ENCODE measurements at places on chromosomes 16 and 17.
A peak's percentile ranks its signal among the peaks of the same experiment; 100 is the strongest.

- DNase-seq = no peak
Measured at GRCh38 chr16:70429888-70430666, 8.8 kb downstream of the ST3GAL2 start.

DNA sequence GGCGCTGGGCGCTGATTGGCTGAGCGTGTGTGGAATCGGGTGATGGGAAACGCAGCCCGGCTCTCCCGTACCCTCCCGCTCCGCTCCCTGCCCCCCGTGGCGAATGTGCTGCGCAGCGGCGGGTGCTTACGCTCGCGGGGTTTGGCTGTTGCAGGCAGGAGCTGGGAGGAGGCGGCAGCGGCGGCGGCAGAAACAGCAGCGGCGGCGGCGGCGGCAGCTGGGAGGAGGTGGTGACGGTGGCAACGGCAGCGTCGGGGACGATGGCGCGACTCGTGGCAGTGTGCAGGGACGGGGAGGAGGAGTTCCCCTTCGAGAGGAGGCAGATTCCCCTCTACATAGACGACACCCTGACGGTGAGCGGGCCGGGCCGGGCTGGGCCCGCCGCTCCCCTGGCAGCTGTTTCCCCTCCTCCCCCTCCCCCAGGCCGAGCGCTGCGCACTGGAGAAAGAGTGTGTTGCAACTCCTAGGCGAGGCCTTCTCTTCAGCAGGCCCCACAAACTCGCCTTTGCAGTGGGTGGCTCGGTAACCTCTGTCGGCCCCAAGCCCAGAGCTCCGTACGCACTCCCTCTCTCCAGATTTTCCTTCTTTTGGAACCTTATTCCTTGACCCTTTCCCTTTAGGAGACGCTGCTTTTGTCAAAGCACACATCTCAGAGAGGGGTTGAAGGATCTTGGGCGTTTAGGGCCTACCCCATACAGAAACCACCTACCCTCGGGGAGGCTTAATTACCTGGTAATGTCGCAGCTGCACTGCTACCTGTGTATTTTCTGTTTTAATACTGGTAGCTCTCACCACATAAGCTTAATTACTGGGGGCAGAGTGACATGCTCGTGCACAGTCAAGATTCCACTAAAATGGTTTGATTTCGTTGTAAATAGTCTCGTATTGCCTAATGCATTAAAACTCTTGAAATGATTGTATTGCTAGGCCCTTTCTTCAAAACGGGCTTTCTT, 1.0 kb downstream of the GGNBP2 start:
- DNase-seq = peak; percentile 93

DNA sequence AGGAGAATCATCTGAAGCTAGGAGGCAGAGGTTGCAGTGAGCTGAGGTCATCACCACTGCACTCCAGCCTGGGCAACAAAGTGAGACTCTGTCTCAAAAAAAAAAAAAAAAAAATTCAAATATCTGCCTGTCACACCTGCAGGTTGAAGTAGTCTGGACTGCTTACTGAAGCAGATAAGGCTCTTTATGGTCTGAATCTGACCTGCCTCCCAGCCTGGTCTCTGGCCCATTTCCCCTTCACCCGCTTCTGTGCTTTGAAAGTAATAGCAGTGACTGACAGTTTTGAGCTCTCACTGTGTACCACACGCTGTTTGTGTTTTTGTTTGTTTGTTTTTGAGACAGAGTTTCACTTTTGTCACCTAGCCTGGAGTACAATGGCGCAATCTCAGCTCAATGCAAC, 5.8 kb downstream of the SEZ6L2 start:
- no peak for DNase-seq

- no peak for DNase-seq
Measured at GRCh38 chr16:86671486-86672178, 93.3 kb downstream of the FOXL1 start.

GRCh38 chr17:70810609-70811008, 641.3 kb downstream of the KCNJ2 start:
- DNase-seq = no peak

GRCh38 chr16:80664226-80664625, 123.4 kb downstream of the DYNLRB2 start:
- DNase-seq = no peak

DNA sequence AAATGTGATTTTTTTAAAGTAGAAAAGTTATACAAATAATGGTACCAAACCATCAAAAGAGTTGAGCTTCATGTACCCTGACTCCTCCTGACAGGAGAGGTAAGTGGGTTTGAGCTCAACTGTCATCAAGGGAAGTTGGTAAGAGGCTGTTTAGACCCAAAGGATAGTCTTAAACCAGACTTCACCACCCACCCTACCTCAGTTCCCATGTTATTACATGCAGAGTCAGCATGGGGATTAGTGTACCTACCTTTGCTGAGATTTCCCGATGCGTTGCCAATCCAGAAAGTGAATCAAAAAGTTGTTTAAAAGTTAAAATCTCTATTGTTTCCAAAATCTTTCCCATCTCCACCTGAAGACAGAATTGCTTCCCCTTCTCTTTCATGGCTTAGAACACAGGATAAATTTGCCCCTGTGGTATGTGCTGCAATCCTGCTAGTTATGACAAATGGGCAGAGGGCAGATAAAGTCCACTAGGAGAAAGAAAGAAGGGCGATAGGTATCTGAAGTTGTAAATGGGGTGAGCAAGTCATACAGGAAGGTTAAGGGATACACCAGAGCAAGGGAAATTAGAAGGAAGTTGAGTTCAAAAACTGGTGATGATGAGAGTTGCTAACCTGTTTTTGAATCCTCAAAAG, 72.8 kb downstream of the NEUROD2 start:
- DNase-seq = no peak

DNA sequence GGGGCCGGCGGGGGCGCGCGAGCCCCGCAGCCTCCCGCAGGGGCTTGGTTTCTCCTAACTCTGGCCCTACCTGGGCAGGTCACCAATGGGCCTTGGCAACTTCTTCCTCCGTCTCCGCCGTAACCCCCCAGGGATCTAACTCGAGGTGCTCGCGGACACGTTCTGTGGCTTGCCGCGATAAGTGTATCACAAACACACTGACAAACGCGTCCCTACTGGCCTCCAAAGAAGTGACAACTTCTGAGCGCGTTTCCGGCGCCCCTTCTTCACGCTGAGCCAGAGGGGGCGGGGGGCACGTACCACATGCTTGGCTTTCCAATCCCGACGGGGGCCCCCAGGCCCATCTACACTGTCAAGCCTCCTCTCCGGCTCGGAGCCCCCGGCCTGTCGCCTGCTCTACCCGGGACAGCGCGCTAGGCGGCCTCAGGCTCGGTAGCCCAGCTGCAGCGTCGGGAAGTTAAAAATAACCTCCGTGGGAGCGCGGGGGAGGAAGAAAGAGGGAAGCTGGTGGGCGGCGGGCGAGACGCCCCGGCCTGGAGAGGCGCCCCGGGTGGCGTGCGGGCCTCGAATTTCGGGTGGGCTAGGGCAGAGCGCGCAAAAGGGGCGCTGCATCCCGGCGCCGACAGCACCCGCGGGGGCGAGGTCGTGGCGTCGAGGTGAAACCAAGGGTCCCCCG, 725 bp upstream of the SPHK1 start:
- no peak for DNase-seq

DNA sequence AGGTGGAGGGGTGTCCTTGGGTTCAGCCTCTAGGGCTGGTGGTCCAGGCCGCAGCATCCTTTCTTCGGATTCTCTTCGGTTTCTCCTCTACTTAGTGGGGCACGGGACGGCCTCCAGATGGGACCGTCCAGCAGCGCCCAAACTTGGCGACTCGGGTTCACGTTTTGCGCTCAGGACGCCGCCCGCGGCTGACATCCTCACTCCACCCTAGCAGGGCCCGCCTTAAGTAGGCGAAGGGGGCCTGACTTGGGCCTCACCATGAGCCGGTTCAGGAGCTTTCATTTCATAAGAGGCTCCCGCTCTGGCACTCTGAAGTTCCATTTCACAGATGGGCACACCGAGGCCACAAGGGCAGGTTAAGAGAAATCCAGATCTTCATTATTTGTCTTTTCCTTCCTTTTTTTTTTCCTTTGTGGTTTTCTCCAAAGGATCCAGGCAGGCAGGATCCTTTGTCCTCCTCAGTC, 141.2 kb downstream of the SEC14L1 start:
- DNase-seq = no peak

GRCh38 chr17:75922963-75923874, 17.6 kb downstream of the FBF1 start:
- no peak for DNase-seq

DNA sequence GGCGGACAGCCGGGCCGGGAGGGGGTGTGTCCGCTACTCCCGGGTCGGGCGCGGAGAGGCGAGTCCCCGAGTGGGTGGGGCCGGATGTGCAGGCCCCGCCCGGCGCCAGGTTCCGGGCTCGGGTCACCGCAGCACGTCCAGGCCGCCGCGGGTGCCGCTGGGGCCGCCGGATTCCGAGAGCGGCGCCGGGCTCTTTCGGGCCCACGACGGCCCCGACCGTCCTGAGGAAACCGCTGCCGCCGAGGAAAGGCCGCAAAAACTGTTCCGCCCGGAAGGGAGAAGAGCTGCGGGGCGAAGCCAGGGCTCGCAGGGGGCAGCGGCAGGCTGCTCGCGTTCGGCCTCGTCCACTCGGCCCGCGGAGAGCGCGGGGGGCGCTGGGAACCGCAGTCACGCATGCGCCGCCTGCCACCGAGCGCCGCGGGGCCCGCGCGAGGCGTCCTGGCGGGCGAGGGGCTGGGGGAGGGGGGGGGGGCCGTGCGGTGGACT, at the start of gene ZKSCAN2:
ZKSCAN2 (minus strand) TSS at position 376 of the 486 bp plus-strand sequence. CDS start 718 bp downstream, outside the sequence.
- peak; percentile 49 for DNase-seq

GRCh38 chr16:23453338-23454052, 506 bp upstream of the COG7 start:
- no peak for DNase-seq

GRCh38 chr17:76139801-76140660, 1.0 kb downstream of the FOXJ1 start:
- no peak for DNase-seq

- DNase-seq = no peak
Measured at GRCh38 chr17:4073983-4074830, 68.6 kb downstream of the ZZEF1 start.

DNA sequence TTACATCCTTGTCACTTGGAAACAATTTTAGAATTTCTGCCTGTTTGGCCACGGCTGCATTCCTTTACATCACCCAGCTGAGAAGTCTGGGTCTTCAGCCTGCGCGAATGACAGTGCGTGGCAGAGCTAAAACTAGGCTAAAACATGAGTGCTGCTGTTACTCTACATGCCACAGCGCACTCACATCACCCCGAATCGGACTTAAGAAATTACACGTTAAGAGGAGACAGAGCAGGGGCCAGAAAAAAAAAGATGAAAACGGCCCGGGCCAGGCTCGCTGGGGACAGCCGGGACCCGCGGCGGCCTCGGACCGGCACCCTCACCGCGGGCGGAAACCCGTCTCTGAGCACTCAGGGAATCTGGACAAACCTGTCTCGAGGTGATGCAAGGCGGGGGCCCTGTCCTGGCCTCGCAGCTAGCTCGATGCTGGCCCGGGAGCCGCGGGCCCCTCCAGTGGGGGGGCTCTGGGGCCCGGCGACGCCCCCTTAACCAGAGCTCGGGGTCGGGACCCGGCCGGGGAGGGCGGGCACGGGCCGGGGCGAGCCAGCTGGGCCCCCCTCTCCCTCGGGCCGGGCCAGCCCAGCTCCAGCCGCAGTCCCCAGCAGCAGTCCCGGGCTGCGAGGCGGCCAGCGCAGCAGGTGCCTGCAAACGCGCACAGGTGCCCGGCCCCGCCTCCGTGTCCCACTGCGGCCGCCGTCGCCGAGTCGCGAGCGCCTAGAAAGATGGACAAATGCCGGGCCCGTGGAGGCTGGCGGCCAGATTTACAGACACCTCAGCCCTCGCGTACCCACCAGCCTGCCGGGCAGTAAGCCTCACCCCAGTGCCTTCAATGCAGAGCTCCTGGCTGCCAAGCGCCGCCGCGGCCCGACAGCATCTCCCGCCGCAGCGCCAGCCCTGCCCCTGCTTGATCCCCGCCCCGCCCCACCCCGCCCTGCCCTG, at the start of gene AKTIP:
AKTIP (minus strand) TSS at position 879 of the 939 bp plus-strand sequence. CDS start 2,950 bp downstream, outside the sequence.
- DNase-seq = peak; percentile 15

DNA sequence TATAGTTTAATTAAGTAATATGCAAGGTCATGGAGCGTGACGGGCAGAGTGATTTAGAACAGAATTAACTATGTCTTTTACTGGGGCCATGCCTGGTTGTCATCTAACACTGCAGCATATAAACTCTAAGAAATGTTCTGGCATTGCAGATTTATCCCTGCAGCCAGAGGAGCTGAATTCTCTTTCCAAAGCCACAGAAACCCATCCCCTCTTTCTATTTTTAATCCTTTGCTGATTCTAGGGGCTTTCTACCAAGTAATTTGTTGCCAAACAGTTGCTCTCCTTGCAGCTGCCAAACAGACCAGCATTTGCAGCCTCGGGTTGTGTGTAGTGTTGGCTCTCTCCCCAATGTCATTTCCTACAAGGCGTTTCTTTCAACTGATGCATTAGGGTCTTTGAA, 243.2 kb upstream of the MON1B start:
- no peak for DNase-seq

- no peak for DNase-seq
Measured at GRCh38 chr16:87161822-87162676, 155.1 kb downstream of the C16orf95 start.

- DNase-seq = no peak
Measured at GRCh38 chr17:48059125-48059668, 11.0 kb downstream of the NFE2L1 start.

- no peak for DNase-seq
Measured at GRCh38 chr16:31711344-31711845, 162.2 kb upstream of the ZNF267 start.

- no peak for DNase-seq
Measured at GRCh38 chr17:19313746-19314651, 48.5 kb downstream of the B9D1 start.

DNA sequence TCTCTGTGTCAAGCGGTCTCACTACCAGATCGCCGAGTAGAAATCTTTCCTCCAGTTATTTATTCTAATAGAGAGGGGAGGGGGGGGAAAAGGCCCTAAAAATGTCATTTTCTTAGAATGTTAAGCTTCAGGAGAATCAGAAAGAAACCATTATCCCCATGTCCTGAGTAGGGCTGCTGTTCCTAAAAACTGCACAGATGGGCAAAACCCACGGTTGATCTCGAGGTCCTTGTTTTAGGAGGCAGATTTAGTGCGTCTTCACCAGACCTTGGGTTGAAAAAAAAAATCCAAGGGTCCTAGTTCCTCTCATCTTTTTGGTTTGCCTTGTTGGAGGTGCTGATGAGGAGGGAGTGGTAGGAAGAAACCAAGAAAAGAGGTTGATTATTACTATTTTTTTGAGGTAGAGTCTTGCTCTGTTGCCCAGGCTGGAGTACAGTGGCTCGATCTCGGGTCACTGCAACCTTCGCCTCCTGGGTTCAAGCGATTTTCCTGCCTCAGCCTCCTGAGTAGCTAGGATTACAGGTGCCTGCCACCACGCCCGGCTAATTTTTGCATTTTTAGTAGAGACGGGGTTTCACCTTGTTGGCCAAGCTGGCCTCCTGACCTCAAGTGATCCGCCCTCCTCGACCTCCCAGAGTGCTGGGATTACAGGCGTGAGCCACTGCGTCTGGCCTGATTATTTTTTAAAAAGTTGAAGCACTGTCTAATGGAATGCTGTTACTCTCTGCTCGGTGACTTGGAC, 1.4 kb downstream of the CBFB start:
- DNase-seq = no peak

- DNase-seq = no peak
Measured at GRCh38 chr17:72297326-72298115, 176.7 kb downstream of the SOX9 start.

DNA sequence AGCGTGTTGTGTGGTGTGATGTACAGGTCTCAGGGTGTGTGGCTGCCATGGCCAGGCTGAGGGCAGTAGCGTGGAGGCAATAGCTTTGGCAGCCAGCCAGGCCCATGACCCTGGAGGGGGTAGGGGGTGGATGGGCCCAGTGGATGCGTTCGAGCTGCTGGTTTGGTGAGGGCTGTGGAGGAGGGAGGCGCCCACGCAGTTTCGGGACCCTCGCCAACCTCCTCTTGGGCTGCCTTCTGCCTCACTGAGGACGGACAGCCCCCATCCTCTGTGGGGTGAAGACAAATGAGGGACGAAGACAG, 238.6 kb upstream of the GSE1 start:
- DNase-seq = no peak

GRCh38 chr16:24036614-24037013, 200.8 kb downstream of the PRKCB start:
- DNase-seq = peak; percentile 20

Measured in DMS79 (cell line).